ENCODE measurements at places on chromosomes 11 and 22.

GRCh38 chr11:69083531-69084247 is 35.0 kb downstream of the TPCN2 start:
- DNase-seq = no peak

- peak; percentile 60 for DNase-seq
These were observed 147.5 kb upstream of the CTSC start for GRCh38 chr11:88484873-88485621.

DNA sequence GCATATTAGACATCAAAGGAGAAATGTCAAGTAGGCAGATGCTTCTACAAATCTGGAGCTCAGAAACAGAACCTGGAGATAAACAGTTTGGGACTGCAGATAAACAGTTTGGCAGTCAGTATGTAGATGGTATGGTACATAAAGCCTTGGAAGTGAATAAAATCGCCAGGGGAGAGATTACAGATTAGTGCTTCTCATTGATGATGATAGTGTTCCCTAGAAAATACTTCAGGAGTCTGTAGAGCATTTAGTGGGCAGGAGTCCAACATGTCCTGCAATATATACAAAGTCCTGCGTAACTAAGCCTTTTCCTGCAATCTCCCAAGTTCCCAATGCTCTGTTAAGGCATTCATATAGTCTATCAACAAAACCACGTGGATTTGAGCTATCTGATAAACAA is 35.2 kb downstream of the NARS2 start:
- no peak for DNase-seq

DNA sequence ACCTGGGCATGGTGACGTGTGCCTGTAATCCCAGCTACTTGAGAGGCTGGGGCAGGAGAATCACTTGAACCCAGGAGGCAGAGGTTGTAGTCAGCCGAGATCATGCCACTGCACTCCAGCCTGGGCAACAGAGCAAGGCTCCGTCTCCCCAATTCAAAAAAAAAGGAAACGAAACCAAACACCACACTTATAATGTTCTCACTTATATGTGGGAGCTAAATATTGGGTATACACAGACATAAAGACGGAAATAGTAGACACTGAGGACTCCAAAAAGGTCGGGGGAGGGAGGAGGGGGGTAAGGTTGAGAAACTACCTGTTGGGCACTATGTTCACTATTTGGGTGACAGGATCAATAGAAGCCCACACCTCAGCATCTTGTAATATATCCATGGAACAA is 94.3 kb downstream of the GAB2 start:
- DNase-seq = no peak

- peak; percentile 92 for DNase-seq
These were observed 1.5 kb downstream of the TCIRG1 start for GRCh38 chr11:68040101-68040956.

- peak; percentile 63 for DNase-seq
These were observed 494 bp downstream of the ZDHHC5 start for GRCh38 chr11:57668434-57668782.

DNA sequence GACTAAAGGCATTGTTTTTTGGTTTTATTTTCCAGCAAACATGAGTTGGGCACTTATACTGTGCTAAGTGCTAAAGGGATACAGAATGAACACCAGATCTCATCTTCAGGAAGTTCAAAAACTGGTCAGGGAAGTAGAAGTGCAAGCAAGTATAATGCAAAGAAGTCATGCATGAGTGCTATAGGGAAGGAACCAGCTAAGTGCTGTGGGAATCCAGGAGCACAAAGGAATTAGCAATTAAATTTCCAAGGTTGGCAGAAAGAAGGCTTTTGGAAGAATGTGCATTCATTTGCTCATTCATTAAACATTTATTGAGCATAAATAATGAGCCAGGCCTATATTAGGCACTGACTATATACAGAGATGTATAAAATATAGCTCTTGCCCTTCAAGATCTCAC is 143.7 kb upstream of the ARHGAP42 start:
- no peak for DNase-seq

All from RPMI8226 (cell line).